Coronary artery (tissue), 2 donors: ENCODE measurements at places on chromosomes 3 and 15.

- DNase-seq, result no peak
Measured at GRCh38 chr3:156685198-156685597, 10.8 kb downstream of the TIPARP start.

DNA sequence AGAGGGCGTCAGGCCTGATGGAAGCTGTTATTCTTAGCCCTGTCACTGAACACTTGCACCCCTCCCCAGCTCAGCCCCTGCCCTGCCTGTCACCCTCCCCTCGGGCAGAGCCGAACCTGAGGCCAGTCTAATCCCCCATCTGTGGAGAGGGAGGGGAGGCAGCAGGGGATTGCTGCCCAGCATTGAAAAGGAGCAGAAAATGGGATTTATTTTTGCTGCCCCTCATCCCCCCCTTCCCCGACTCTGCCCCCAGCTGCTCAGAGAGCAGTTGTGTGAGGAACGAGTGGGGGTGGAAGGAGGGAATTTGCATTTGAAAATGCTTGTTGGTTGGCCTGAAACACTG is 71.6 kb downstream of the EPHB3 start:
- DNase-seq, result no peak

DNA sequence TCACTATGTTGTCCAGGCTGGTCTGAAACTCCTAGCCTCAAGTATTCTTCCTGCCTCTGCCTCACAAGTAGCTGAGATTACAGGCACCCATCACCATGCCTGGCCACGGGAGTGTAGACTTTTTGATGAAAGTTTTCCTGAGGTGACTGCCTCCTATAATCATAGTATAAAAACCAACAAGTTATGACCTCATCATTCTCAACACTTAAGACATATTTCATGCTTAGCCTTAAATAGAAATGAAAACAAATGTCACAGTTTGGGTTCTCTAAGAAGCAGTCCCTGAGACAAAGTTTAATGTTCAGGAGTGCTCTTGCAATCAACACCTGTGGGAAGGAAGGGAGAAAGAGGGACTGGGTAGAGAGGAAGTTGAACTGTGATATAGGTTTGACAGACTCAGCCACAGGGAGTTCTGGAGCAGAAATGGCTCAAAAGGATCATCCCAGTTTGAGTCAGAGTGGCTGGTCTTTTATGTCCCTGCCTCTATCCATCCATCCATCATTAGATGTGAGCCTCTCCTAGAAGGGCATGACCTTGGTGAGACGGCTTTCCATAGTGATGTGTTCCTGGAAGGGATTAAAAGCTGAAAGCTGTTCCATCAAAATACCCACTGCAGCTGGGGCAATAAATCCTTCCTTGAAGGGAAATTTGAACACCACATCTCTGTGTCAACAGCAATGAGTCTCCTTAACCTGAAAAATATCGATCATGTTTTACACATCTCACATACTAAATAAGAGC is 16.2 kb upstream of the ABHD5 start:
- no peak for DNase-seq

- DNase-seq, result peak; percentile 61
Measured at GRCh38 chr15:100248236-100248635, 93.5 kb downstream of the ADAMTS17 start.

- no peak for DNase-seq
Measured at GRCh38 chr15:94258246-94258645, 26.9 kb downstream of the MCTP2 start.

DNA sequence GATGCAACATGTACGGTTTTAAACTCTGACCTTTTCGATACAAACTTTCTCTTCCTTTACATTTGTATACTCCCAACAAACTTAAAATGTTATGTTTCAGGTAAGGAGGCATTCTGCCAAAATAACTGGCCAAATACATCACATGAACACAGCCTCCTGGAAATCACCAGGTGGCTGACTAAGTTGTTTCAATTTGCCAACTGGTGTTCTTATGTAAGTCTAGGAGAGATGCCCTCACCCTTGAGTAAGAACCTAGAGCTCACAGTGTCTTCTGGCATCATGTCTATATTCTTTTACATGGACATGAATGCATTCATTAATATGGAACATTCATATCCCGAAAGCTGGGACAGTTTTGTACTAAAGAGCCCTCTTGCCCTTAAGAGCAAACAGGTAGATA is 341.1 kb upstream of the NR2F2 start:
- no peak for DNase-seq

GRCh38 chr3:178947738-178948137 is 123.9 kb downstream of the ZMAT3 start:
- DNase-seq, result no peak

- DNase-seq, result no peak
Measured at GRCh38 chr3:55782807-55783206, 295.7 kb upstream of the WNT5A start.

DNA sequence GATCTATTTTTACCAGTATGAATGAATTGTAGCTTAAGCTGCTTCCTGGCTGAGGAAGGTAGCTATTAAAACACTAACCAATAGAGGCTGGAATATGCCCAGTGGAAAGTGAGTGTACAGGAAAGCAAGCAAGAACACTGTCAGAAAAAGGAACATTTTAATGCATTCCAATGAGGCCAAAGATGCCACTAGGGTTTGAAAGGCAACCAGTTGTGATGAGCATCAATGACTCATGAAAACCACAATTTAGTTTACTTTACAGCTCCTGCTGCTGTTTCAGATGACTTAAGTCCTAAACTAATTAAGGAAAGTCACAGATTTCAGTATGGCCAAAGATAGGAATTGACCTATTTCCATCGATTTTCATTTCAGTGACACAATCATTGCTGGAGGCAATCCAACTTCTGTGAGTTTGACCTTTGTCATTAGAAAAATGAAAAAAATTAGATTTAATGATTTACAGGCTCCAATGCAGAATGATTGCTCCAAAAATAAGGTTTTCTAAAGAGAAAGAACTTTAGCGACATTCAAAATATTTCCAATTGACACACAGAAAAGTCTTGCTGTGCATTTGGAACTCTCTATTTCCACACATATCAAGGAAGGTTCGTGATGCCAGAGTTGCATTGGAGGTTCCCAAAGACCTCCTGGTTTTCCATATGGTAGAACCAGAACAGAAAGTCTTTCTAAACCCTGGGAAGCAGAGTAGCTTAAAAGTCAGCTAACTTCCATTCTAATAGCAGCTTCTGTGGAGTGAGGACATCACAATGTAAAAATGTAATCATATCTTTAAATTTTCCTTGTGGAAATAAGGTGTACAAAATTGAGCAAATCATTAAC is 103.0 kb downstream of the SUCNR1 start:
- DNase-seq, result no peak

GRCh38 chr3:4997946-4998345 is 18.7 kb downstream of the BHLHE40 start:
- peak; percentile 4 for DNase-seq

GRCh38 chr3:113179235-113179824 is 32.0 kb upstream of the BOC start:
- DNase-seq, result no peak

DNA sequence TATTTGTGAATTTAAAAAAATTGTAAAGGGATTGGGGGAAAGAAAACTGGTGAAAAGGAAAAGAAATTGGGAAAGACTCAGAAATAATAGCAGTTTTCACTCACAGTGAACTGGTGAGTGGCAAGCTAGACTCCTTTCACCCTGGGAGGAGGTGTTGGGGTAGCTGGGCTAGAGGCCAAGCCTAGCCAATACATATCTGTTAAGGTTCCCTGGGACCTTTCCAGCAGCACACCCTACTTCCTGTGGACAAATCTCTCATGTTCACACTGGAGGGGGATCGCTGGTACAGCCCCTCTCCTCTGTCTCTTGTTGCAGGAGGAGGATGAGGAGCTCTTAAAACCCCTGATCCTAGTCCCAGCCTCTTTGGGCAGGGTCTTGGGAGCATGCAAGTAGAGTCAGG is 3.7 kb upstream of the RPP25 start:
- DNase-seq, result no peak

GRCh38 chr15:80163217-80163616 is 10.4 kb downstream of the FAH start:
- peak; percentile 38 for DNase-seq

- DNase-seq, result no peak
Measured at GRCh38 chr3:167862104-167862730, 126.7 kb downstream of the SERPINI1 start.

GRCh38 chr3:184174646-184175492 is at the start of gene AP2M1:
TSS of gene AP2M1 (plus strand) at chr3:184174855. CDS start at chr3:184176994, 2,139 bp downstream.
- DNase-seq, result peak; percentile 100

DNA sequence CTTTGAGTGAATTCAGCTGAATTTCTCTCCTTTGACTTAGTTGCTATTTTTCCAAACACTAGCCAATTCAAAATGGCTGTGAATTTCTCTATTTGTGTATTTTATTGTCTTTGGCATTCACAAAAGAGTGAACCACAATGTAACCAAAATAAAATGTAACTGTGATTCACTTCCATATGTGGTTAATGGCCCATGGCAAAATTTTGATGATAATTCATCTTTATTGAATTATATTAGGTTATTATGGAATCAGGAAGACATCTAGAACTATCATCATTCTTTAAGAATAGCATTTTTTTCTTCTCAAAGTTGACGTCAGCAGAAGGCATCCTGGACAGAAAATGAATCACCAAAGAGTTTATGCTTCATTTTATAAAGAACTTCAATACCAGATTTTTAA is 705.3 kb upstream of the NAALADL2 start:
- DNase-seq, result no peak

DNA sequence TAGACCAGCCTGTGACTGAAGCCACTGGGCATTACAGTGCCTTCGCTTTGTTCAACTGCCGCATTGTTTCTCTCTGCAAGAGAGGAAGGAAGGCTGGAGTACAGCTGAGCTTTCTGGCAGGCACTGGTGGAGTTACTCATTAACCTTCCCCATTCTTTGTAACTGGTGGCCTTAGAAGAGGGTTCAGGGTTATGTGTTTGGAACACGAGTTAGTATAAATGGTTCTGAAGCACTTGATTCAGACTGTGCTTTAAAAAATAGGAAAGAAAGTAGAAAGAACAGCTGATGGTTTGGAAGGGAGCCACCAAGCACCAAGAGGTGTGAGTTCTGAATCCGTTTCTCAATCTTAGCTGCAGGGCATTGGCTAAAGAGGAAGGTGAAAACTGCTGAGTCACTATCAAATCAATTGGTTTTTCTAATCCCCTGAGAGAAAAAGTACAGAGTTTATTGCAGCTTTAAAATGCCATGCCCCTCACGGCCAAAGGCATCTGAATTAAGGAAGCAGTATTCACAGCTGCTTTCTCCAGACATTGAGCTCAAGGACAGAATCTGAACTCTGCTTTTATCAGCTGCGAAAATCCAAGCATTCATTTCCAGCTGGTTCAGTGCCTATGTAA is 3.6 kb downstream of the HGD start:
- DNase-seq, result no peak
